Peyer's patch (tissue), 4 donors: ENCODE measurements at places on chromosomes 7 and 10. TPM values are rescaled to one million over a fixed set of nuclear protein-coding genes. Genes with fewer than 3 reads are reported as not detected.

Gene SFTPA1
- not detected for total RNA-seq

Gene SLC26A5
- total RNA-seq, result 0.54 TPM

Gene SFRP4
- total RNA-seq, result not detected

DNA sequence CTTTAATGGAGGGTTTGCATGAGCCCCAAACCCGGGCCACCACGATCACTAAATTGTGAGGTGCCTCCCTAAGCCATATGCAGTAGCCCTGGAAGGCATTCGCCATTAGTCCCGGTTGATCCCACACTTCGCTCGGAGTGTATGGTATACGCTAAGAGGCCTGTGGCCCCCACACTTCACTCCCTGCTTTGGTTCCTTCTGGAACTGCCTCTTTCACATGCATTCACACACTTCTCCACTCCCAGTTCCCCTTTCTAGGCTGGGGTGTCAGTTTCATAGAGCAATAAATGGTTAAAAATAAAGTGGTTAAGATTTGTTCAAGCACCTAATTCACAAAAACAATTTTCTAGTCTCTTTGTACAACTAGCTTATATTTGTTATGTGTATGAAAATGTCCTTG is 212.1 kb upstream of the KCND2 start:
- DNase-seq, result no peak

GRCh38 chr7:35802649-35803048 is 1.8 kb downstream of the SEPTIN7 start:
- DNase-seq, result no peak

Gene PRSS37
- total RNA-seq, result not detected

GRCh38 chr10:30509508-30509907 is 75.5 kb downstream of the MAP3K8 start:
- DNase-seq, result no peak

Gene SYT15B
- total RNA-seq, result 4.1 TPM

Gene OR13A1
- not detected for total RNA-seq

DNA sequence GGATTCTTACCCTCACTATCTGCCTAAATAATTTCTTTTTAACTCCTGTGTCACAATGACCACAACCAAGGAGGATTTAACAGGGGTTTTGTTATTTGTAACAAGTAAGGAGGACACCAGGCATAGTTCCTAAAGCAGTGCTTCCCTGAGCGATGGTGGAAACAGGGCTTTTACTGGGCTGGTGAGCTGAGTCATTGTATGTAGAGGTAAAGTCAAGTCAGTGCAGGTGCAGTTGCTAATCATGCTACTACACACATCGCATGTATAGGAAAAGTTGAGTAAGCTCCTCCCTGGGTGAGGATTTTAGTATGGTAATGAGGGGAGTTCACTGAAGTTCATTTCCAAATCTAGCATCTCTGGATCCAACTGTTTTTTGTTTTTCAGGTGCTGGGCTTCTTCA is 22.9 kb upstream of the ABCA13 start:
- DNase-seq, result no peak

- DNase-seq, result no peak
These were observed 10.4 kb downstream of the FFAR4 start for GRCh38 chr10:93576888-93577287.
